ENCODE measurements at places on chromosomes 3 and 15.

DNA sequence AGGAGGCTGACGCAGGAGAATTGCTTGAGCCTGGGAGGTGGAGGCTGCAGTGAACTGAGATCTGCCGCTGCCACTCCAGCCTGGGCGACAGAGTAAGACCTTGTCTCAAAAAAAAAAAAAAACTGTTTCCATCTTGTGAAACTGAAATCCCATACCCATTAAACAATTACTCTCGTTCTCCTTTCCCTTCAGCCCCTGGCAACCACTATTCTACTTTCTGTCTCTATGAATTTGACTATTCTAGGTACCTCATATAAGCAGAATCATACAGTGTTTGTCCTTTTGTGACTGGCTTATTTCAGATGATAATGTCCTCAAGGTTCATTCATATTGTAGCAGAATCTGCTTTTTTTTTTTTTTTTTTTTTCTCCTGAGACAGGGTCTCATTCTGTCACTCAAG is 51.5 kb upstream of the UBE2E1 start:
- no peak for DNase-seq

DNA sequence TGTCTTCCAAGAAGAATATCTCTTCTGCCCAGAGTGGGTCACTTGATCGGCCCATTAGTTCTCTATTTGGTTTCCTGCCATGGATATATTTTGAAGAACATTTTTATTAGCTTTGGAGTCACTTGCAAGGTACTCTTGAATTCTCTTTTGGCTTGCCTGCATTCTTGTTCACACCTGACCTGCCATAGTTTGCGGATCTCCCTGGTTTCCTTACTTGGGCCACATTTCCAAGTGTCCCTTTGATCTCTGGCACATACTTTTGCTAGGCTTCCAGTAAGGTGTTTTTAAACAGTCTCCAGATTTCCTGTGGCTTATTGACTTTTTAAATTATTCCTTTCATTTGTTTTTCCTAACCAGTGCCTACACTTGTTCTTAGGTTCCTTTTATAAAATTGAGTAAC is 488.5 kb upstream of the MDFIC2 start:
- no peak for DNase-seq

- no peak for DNase-seq
These were observed 679.0 kb upstream of the DPPA4 start for GRCh38 chr3:110016235-110016815.

- DNase-seq, result no peak
These were observed 727.8 kb downstream of the GBE1 start for GRCh38 chr3:81033684-81034083.

GRCh38 chr3:47622671-47623461 is 44.2 kb upstream of the CSPG5 start:
- DNase-seq, result no peak

GRCh38 chr3:13549623-13550422 is 898 bp downstream of the FBLN2 start:
- no peak for DNase-seq

- no peak for DNase-seq
These were observed 2.9 kb upstream of the CLN6 start for GRCh38 chr15:68232449-68232848.

DNA sequence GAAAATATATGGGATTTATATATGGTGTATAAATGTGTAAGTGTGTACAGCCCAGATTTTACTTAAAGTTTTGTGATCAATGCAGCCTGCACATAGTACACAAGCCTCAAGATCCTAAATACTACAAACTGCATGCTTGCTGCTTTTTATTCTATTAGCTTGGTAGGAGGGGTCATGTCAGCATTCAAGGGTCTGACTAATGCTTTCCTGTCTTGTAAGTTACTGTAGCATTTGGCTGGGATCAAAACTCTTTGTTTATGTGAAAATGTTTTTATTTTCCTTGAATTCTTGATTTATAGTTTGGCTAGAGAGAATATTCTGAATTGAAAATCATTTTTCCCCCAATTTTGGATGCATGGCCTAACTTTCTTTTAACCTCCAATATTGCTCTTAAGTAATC is 370.9 kb downstream of the NSUN3 start:
- DNase-seq, result no peak

GRCh38 chr3:196656213-196656612 is 16.7 kb downstream of the NRROS start:
- no peak for DNase-seq

DNA sequence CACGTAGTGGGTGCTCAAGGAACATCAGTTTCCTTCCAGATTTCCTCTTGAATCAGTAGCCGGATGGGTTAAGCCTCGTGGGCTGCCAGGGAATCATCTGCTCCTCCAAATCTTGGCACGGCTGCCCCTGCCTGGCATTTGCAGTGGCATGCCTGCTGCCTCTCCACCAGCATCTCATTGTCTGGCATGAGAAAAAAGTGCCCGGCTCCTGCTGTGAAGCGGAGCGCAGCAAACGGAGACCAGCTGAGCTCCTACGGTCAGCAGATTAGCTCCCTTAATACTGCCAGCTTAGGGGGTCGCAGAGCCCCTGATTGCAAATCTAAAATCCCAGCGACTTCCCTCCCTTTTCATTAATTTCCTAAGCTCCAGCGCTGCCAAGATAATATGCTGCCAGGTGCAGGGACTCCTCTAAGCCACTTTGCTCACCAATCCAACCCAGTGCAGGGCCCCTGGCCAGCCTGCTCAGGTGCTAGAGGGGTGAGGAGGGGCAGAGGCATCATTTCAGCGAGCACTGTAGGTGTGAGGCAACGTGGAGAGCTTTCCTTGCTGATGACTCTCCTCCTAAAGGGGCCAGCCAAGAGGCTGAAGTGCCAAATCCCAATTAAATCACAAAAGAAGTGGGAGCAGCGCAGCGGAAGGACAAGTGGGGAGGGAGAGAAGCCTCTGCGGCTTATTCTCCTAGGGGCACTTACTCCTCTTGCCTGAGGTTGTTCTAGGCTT is 49.6 kb upstream of the ST8SIA2 start:
- DNase-seq, result no peak

DNA sequence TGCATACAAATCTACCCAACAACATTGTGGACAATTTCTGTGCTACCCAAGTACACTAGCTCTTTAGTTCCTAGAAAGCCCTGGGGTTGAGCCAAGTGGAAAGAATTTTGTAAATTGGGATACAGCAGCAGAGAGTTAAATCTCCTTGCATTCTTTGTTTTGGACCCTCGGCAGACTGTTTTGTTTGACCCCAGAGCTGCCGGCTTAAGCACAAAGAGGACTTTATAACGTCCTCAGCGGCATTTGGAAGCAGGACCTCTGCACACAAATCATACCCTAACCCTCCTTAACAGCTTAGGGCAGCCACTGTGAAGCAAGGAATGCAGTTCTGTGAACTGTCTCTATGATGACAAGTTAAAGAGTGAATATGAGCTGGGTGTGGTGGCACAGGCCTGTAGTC is 415.3 kb downstream of the CNTN4 start:
- DNase-seq, result no peak

DNA sequence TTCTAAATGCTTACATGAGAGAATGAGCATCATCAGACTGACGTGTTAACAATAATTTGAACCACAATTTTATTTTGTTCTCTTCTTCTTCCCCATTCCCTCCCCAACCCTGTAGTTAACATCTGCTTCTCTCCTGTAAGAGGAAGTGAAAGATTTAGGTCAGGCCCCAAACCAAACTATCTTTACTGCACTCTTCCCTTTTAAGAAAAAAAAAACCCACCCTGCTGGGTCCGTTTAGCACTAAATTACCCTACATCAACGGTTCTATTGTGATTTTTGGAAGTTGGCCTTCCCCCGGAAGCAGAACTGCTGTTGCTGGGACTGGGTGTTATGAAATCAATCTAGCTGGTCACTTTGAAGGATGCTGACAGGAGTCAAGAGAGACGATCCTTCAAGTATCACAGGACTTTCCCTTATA is 49.4 kb downstream of the NFKBIZ start:
- DNase-seq, result no peak

DNA sequence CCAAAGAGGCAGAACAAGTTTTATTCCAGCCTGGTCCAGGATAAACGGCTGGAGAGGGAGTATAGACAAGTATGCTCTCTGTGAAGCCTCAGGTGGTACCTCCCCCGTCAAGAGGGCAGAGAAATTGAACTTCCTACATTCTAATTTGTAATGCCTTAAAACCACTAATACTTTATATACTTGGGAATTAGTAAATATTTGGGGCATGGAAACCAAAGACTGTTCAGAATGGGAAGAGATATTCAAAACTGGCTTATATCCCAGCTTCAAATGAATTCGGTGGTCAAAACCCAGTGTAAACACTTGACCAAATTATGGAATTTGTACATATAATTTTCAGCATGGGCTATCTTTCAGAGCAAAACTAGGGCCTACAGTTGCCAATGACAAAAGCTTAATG is 122.6 kb downstream of the FBN1 start:
- DNase-seq, result no peak

DNA sequence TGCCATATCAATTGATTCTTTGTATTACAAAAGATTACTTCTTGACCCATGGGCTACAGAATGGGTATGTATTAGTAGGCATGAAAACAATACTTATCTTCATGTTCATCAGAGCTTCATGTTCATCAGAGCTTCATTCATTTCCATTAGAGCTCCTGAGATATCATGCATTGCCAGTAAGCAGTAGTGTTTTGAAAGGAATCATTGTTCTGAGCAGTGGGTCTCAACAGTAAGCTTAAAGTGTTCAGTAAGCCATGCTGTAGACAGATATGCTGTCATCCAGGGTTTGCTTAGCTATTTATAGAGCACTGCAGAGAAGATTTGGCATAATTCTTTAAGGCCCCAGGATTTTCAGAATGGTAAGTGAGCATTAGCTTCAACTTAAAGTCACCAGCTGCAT is 596.1 kb downstream of the ZNF385D start:
- no peak for DNase-seq

DNA sequence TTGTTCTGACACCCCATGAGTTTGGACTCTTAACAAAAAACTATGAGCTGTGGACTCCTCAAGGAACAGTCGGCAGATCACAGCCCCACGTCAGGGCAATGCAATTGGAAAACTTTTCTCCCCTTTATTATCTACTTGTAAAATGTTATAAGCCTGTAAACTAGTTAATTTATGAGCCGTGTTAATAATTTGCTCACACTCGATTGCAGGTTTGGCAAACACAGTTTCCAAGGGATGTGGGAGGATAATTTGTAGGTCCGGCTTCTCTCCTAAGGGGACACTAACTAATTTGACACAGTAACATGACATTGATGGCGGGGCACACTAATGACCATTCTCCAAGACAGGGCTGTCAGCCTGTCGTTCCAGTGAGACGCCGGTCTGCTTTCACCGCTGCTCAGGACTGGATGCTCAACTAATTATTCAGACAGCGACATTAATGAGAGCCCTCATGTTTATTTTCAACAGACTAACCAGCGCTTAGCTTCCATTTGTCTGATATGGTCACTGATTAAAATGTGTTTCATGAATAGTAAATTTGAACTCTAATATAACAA is 222.1 kb downstream of the FOXP1 start:
- DNase-seq, result no peak

DNA sequence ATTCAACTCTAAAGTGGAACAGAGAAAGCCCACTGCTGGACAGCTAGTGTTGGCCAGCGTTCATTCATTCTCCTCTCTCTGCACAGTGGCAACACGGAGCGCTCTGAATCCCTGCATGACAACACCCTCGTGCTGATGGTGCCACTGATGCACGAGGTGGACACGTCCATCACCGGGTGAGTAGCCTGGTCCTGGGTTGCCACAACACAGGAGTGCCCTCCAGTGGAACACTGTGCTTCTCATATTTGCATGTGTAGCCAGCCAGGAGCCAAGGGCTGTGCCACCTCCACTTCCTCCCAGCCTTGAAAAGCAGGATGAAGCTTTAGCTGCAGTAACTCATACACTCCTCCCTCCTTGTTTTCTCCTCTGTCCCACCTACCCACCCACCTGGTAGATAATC is 120.0 kb upstream of the CTDSPL start:
- DNase-seq, result no peak

DNA sequence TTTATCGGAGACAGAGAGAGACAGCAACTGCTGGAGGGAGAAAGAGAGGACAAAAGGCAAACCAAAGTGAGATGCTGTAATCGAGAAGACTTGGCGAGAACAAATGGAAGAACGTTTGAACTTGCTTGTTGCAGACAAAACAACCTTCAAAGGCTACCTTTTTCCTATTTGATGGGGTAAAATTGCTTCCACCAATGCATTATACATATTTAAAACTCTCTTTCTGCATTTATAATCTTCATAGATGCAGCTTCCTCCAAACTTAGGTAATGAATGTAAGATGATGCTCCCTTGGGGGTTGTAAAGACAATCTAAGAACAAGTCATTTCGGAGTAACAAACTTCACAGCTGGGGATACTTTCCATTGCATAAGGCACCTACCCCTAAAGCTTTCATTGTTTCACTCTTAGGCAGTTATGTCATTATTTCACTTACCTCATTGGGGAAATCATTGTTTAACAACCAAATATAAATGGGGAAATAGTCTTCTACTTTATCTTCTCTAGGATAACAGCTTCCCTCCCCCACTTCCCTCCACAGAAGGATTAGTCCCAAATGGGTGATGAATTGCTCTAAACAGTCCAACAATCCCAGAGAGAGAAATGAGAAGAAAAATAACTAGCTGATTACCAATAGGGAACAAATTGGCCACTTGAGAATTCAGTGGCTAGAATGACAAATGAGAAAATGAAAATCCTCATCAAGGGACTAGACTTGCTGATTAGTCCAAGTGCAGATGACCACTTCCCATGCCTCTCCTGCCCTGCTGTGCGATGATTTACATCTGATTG is 269.8 kb upstream of the ADAMTS9 start:
- DNase-seq, result no peak

DNA sequence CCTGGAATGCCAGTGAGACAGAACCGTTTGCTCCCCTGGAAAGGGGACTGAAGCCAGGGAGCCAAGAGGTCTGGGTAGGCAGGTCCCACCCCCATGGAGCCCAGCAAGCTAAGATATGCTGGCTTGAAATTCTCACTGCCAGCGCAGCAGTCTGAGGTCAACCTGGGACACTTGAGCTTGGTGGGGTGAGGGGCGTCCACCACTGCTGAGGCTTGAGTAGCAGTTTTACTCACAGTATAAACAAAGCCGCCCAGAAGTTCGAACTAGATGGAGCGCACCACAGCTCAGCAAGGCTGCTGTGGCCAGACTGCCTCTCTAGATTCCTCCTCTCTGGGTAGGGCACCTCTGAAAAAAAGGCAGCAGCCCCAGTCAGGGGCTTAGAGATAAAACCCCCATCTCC is 33.6 kb downstream of the CEP70 start:
- no peak for DNase-seq

GRCh38 chr3:189842681-189843602 is 211.8 kb downstream of the TP63 start:
- DNase-seq, result no peak

DNA sequence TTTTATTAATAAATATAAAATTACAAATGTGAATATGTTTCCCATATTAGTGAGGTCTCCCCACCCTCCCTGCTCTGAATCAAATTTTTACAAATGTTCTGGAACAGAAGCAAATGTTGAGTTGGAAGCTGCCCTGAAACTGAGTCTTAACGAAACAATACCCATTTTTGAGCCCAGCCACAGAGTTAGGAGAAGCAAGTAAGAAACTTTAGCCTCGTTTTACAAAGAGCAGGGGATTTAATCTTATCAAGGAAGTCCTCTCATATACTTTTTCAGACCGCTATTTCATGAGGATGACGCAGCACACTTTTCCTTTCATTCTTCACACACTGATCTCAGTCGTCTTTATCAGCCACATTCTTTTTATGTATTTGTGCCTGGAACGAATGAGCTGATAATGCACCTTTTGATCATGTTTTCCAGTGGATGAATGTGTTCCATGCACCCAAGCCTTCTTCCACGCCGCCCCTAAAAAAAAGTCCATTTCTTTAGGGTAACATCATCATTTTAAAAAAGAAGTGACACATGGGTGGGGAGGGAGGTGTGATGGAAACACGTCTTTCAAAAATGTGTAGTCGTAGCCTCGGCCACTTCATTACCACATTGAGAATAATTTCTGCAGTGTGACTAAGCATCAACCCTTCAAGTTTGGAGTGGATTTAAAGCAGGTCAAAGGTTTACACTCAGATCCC is 48.1 kb downstream of the SETMAR start:
- no peak for DNase-seq
